ENCODE measurements at places on chromosomes 7 and 10.

- no peak for DNase-seq
Measured at GRCh38 chr7:130008941-130009847, 42.0 kb downstream of the ZC3HC1 start.

- DNase-seq: no peak
Measured at GRCh38 chr10:60444494-60445064, 54.9 kb upstream of the ANK3 start.

- DNase-seq: no peak
Measured at GRCh38 chr7:129617178-129617577, 5.7 kb downstream of the NRF1 start.

DNA sequence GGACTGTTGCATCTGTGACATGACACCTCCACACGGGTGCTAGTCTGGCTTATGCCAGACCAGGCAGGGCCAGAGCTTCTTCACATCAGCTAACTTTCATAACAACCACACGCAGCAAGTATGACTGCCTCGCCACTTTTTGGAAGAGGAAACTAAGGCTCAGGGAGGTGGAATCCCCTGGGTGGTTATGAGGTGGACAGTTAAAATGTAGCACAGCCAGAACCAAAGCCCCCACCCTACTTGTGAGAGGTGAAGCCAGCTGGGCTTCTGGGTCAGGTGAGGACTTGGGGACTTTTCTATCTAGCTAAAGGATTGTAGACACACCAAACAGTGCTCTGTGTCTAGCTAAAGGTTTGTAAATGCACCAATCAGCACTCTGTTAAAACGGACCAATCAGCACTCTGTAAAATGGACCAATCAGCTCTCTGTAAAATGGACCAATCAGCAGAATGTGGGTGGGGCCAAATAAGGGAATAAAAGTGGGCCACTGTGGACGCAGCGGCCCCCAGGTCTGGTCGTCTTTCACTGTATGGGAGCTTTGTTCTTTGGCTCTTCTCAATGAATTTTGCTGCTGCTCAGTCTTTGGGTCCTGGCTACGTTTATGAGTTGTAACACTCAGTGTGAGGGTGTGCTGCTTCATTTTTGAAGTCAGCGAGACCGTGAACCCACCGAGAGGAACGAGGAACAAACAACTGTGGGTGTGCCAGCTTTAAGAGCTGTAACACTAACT lies 171.0 kb downstream of the PTPN20 start:
- no peak for DNase-seq

- DNase-seq: no peak
Measured at GRCh38 chr10:120221873-120222485, 235.0 kb upstream of the PLPP4 start.

GRCh38 chr7:70571403-70571934 lies 560.5 kb upstream of the GALNT17 start:
- DNase-seq: no peak

- no peak for DNase-seq
Measured at GRCh38 chr7:19016140-19016539, 101.3 kb downstream of the TWIST1 start.

GRCh38 chr10:100483876-100484666 lies 21.3 kb downstream of the WNT8B start:
- no peak for DNase-seq

DNA sequence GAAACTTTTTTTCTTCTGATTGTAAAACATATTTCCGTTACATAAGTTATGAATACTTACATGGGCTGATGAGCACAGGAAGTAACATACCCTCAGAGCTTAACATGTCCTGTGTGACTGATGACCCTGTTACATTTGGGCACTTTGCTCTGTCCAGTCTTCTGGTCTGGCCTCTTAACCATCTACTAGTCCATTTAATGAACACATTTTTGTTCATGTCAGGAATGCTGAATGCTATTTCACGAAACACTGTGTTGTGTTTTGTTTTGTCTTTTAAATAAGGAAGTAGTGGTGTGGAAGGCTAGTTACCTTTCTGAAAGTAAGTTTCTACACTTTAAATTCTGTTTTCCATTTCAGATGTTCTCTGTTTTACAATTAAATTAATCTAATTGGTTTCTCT lies 77.7 kb downstream of the RBM33 start:
- no peak for DNase-seq

DNA sequence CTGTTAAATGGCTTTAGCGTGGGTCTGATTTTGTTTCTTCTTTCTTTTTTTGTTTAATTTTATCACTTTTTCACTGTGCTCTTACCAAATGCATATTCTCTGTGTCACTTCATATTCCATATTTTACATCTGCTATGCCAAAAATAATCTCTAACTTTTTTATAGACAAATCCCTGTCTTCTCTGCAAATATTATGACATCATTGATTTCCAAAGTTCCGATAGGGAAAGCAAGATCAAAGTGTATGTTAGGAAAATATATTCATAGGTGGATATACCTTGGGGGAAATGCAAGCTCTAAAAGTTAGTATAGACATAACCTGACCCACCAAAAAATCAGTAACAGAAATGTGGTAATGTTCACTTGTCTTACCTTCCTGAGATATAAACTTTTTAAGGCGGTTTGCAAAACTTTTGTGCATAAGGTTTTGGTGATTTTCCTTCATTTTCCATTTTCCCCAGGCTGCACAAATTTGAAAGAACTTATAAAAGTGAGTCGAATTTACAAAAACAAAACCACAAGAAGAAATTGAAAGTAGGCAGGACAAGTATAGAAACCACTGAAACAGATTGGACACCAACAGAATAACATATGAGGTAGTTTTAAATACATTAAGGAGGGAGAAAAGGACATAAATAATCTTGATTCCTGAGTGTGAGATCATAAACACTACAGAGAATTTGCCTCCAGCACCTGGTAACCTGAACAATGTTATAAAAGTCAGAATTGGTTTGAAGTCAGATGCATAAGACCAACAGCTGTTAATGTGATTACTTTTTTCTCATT lies 63.1 kb upstream of the TFEC start:
- no peak for DNase-seq

GRCh38 chr7:79182283-79182682 lies 271.2 kb downstream of the MAGI2 start:
- DNase-seq: no peak

GRCh38 chr10:71625445-71626175 lies 94.0 kb downstream of the C10orf105 start:
- no peak for DNase-seq

DNA sequence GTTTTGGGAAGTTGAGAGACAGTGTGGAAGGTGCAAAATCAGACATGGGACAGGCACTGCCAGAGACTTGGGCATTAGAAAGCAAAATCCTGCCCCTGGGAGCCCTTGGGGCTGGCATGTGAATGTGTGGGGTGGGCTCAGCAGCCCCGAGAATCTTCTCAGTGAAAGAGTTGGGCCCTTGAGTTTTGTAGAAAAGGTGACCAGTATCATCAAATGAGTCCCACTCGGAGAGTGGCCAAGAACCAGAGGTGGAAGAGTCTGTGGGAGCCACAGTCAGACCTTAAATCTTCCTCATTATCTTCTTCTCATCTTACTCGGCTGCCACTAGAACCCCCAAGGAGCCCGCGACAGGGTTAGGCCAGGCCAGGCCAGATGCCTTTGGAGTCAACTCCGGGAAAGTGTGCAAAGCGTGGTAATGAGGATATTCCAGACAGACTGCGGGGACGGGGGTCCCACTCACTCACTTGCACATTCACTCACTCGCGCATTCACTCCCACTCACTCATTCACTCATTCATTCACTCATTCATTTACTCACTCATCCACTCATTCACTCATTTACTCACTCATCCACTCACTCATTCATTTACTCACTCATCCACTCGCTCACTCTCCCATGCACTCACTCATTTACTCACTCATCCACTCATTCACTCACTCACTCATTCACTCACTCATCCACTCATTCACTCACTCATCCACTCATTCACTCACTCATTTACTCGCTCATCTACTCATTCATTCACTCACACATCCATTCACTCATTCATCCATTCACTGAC lies 74.9 kb downstream of the CARD11 start:
- DNase-seq: no peak

DNA sequence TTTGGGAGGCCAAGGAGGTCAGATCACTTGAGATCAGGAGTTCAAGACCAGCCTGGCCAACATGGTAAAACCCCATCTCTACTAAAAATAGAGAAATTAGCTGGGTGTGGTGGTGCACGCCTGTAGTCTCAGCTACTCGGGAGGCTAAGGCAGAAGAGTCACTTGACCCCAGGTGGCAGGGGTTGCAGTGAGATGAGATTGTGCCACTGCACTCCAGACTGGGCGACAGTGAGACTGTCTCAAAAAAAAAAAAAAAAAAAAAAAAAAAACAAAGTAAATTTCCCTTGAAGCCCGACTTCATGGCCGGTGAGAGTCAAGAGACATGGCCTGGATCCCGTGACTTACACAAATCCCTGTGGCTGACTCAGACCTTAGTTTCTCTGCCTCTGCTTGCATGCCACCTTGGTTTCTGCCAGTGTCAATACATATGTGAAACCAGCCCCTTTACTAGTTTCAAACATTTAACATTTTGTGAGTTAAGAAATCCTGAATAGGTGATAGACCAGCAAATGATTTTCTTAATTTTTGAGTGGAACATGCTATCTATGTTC lies 62.8 kb downstream of the ZEB1 start:
- DNase-seq: no peak

DNA sequence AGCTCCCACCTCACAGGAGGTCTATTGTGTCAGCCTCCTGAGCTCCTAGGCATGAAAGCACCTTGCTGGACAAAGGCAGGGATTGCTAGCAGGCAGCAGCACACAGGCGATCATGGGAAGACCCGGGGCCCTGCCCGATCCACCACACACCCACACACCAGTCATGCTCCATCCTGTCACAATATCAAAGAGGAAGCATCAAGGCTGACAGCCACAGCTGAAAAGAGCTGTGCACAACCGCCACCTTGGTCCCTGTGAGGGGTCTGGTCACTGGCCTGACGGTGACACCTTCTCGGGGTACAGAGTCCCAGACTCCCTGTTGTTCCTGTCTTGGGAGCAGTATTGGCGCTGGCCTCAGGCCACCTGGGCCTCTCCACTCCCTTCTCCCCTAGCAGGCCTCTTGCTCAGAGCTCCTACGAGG lies 89.7 kb upstream of the RET start:
- DNase-seq: no peak

GRCh38 chr7:45366475-45366874 lies 207.7 kb upstream of the ADCY1 start:
- DNase-seq: no peak

DNA sequence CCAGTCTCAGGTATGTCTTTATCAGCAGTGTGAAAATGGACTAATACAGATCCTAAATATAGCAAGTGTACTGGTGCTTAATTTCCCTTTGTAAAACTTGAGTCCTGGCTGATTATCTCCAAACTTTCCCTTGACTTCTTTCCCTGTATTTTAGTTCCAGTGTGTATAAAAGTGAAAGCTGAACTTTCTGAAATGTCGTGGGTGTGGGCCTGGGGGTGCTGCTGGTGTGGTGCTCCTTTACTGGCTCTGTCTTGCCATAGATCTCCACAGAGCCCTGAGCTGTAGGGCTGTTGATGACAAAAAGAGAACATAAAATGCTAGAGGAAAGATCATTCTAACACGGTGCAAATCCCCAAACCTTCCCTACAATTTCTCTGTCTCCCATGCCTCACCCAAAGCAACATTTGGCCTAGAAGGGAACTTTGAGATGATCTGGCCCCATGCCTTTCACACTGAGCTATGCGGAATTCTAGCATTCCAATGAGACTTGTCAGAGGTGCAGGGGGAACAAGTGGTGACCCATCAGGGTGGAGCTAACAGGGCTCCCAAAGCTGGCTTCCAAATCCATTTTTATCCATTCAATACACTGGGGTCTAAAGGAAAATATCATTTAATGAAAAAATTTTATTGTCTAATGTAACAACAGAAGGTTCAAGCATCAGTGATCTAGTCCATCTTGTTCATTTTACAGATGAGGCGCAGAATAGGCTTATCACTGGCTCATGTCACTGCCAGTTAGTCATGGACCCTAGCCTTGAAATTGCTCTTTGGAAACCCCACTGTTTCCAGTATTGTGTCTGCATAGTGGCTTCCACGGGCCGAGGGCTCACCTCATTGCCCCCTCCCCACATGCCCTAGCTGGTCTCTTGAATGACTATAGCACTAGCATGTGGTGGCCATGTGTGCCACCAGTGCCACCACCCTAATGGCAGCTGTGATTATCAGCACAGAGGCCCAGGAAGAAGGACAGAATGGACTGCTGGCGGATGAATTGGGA lies 1000.9 kb downstream of the LRMDA start:
- no peak for DNase-seq

DNA sequence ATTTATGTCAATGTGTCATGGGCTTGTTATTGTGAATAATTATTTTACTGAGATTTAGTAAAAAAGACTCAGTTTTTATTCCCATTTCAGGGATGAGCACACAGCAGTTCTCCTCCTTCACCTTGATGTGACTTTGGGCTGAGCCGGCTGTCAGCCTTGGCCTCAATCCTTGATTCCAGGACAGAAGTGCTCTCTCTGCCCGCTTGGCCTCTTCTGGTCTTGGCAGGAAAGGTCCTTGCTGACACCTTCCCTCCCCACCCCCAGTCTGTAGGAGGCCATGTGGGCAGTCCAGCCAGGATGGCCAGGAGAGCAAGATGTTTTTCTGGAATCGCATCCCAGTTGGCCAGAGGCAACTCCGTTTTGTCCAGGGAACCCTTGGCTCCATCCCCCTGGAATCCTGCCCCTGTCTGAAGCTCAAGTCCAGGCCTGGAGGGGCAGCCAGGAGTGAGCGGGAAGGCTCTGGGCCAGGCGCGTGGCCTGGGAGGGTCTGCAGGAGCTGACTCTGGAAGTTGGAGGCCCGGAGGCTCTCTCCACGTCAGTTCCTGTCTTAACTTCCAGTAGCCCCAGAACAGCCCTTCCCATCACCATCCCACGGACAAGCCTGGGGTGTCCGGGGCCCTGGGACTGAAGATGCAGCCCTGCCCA lies 100.9 kb downstream of the PDGFA start:
- no peak for DNase-seq

DNA sequence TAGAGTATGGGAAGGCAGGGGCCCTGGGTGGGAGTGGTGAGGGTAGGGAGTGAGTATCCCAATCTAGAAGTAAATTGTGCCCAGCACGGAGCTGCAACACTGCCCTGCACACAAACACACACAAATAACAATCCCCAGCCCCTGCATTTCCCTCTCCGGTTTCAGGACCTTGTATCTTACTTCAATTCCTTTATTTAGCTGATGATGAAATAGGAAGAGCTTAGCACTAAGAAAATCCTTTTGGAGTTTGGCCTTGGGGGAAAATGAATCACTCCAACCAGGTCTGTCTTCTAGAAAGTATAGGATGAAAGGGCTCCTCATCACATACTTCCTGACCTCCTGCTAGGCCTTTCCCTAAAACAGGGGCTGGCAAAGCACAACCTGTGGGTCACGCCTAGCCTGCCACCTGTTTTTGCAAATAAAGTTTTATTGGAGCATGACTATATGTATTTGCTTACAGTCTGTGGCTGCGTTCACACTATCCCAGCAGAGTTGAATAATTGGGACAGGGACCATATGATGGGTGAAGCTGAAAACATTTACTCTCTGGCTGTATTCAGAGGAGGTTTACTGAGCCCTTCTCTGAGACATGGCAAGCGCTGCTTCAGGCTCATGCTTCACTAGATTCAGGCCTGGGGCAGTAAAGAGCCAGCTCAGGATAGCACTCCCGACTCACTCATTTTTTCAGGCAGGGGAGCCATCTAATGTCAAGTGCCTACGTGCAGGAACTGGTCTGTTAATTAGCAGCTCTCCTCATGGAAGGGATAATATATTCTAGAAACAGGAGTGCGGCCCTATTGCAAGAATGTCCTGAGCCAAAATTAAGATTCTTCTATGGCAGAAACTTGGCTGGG lies 111.0 kb downstream of the EGFR start:
- no peak for DNase-seq

- DNase-seq: no peak
Measured at GRCh38 chr7:108078691-108079090, 51.5 kb downstream of the LAMB4 start.

All from stimulated activated CD4-positive, alpha-beta T cell treated with anti-CD3 and anti-CD28 coated beads, Interleukin-4, amount 100 ng/mL, for 48 hours (primary cell).